Kidney epithelial cell (primary cell): ENCODE measurements at places on chromosomes 4 and X. TPM values are rescaled to one million over a fixed set of nuclear protein-coding genes. Genes with fewer than 3 reads are reported as not detected.

GRCh38 chr4:64784125-64784524 lies 374.9 kb upstream of the TECRL start:
- peak; percentile 82 for DNase-seq

DNA sequence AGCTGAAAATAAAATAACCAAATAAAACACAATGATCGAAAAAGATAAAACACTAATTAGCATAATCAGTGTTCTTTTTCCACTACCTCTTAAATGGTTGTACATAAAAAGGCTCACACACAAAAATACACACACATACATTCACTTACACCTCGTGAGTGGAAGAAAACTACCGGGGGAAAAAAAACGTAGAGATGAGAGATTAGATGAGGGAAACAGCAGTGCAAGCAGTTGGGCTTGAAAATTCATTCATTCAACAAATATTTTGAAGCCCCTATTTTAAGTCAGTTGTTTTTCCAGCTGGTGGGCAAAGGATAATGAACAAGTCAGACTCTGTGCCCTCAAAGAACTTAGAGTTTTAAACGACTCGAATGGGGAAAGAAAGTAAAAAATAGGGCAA lies 1.0 kb downstream of the TBCK start:
- DNase-seq = no peak

- DNase-seq = no peak
These were observed 11.4 kb downstream of the PBDC1 start for GRCh38 chrX:76184276-76184675.

Gene DCLK2
- total RNA-seq = 2.3 and 3.4 TPM in 2 replicates

Gene TRMT44
- 20.3 and 22.8 TPM in 2 replicates for total RNA-seq

- DNase-seq = no peak
These were observed 184.1 kb downstream of the CEP135 start for GRCh38 chr4:56132835-56133234.

DNA sequence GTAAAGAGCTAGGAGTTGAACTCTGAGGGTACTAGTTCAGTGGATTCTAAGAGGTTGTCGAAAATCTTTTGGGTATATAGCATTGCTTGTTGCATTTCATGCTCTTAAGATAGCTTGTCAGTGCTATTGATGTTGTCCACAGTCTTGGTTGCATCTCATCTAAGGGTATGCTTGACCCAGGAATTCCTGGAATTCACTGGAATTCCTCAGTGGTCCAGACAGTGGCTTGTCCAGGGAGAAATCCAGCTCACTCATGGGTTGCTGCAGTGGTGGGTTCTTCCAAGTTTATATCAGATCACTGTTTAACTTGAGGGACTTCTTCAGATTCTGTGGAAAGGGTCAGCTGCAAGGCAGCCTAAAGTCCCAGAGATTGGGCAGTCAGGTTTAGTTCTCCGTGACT lies 29.8 kb upstream of the SMARCAD1 start:
- no peak for DNase-seq

GRCh38 chrX:140664939-140665338 lies 44.6 kb upstream of the LINC00632 start:
- DNase-seq = no peak

DNA sequence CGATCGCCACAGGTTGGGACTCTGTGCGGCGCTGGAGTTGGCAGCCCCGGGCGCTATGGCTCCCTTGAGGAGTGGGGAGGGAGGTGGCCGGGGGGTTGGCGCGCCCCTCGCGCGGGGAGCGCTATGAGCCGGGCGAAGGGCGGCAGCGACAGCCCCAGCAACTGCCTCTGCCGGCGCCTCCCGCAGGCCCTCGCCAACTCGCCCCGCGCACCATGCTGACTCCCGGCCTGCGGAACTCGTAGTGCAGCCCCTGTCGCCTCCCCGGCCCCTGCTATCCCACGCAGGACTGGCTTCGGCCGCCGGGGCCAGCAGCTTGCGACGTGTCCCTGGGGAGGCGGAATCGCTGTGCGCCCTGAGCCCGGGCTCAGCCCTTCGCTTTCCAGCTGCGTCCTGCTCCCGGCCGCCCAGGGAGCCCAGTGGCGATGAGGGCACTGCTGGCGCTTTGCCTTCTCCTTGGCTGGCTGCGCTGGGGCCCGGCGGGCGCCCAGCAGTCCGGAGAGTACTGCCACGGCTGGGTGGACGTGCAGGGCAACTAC lies 415 bp downstream of the SHISA3 start:
- DNase-seq = no peak

DNA sequence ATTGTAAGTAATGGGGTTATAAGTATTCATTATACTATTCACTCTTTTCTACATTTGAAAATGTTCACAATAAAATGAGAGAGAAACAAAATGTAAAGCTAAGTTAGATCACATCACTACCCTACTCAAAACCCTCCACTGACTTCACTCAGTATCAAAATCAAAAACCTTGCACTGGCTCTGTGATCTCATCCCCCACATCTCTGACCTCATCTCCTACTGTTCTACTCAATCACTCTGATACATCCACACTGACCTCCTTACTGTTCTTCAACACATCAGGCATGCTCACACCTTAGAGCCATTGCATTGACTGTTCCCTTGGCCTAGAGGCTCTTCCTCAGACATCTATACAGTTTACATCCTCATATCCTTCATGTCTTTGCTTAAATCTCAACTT lies 50.7 kb downstream of the THOC2 start:
- no peak for DNase-seq

Gene UGT2A2
- total RNA-seq = not detected in 2 replicates

DNA sequence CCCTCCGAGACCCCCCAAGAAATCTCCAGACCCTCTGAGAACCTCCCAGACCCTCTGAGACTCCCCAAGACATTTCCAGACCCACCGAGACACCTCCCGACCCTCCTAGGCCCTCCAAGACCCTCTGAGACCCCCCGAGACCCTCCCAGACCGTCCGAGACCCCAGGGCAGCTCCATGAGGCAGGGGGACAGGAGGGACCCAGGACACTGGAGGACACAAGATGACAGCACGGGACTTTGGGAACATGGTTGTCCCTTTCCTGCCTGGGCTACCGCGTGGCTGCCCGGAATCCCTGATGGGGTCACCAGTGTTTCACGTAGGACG lies 10.3 kb downstream of the CTBP1 start:
- DNase-seq = no peak

DNA sequence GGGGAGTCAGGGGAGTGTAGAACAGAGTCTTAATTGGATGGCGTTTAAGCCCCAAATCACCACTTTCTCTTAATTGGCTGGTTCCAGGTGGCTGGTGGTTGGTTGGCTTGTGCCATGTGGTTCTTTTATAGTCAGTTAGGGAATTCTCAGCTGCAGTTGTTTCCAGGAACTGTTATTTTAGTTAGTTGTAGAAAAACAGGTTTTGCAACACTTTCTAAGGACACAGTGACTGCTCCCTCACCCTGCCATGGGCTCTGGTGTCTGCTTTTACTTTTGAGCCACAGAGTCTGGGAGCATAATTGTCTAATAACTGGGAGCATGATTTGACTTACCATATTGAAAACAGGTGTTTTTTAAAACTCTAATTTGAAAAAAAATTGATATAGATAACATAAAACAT lies 75.8 kb upstream of the PCDH18 start:
- no peak for DNase-seq

Gene NPY2R
- not detected in 2 replicates for total RNA-seq

Gene ADH7
- not detected in 2 replicates for total RNA-seq

Gene FREM3
- total RNA-seq = 0.07 TPM in 1 of 2 replicates, not detected in the other

Gene P2RY10
- total RNA-seq = not detected in 2 replicates

DNA sequence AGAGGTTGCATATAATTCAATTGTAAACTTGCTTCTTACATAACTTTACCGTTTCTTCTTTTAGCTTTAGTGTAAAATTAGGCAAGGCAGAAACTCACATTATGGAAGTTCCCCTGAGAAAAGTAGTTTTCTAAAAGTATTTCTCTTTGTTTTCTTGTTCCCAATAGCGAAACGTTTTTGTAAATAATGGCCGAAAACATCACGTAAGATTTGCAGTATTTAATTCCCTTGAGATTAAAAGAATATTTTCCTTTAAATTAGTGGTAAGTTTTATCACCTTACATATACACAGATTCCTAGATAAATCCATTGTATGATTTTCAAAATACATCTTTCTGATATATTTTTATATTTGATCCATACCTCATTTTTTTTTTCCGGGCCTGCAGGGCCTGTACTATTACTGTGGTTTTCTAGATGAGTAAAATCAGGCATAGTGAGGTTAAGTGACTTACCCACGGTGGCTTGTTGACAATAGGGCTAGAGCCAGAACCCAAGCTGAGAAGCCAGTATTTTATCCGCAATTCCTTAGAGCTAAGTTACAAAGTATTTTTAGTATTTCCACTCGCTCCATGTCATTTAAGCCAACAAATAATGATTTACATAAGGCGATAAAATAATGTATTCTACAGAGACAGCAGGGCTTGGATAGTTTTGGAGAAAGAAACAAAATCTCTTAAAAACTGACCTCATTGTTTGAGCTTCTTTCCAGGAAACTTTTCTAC lies 82.2 kb upstream of the VEGFC start:
- no peak for DNase-seq

DNA sequence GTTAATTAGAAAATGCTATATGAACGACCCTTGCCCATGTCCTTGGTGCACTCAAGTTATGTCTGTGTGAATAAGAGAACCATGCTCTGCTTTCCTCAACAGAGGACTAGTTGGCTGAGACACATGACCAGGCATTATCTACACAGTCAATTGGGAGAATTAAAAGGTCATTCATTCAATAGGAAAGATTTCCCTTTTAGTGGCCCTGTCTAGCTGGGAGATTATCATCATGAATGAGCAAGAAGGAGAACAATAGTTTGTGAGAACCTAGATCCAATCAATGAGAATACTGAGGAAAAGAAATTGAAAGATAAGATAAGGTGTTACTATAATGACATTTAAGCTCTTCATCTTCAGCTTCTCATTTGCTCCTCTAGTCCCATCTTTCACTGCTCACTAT lies 1033.4 kb upstream of the LCORL start:
- DNase-seq = no peak

GRCh38 chr4:31411565-31411964 lies 691.4 kb downstream of the PCDH7 start:
- no peak for DNase-seq

GRCh38 chr4:171186700-171187099 lies 626.5 kb upstream of the GALNTL6 start:
- DNase-seq = no peak

DNA sequence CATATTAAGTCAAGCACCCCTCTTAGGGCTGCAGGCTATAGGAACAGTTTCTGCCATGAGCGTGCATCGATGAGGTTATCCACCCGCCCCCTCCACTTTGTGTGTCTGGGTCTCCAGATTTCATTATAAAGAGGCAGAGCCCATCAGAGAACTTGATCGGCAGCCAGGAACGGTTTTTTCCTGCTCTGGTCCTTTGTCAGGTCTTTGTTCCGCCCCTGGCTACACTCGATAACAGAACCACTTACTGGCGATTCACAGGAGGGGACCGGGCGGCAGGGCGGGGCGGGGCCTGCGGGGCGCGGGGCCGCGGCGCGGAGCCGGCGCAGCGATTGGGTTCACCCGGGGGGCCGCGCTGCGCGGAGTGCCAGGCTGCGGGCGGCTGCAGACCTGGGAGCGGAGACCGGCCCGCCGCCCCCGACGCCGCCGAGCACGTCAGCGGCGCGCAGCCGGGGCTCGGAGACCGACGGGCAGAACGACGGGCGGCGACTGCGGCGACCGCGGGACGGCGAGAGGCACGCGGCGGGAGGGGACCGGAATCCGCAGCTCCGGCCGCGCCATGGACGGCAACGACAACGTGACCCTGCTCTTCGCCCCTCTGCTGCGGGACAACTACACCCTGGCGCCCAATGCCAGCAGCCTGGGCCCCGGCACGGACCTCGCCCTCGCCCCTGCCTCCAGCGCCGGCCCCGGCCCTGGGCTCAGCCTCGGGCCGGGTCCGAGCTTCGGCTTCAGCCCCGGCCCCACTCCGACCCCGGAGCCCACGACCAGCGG lies at the start of gene SLC10A4:
TSS of gene SLC10A4 (plus strand) at position 338 of the 771 bp plus-strand sequence. CDS start at position 557, 219 bp downstream.
- no peak for DNase-seq
